Stimulated activated CD8-positive, alpha-beta memory T cell treated with anti-CD3 and anti-CD28 coated beads, Interleukin-4, amount 100 ng/mL, for 1 hour (primary cell): ENCODE measurements at places on chromosomes 3 and 15.

GRCh38 chr15:63597038-63597790, at the start of gene FBXL22:
Gene FBXL22, plus strand, starts transcription at chr15:63597387. Its CDS starts 6 bp downstream, at chr15:63597393.
- DNase-seq, result no peak

DNA sequence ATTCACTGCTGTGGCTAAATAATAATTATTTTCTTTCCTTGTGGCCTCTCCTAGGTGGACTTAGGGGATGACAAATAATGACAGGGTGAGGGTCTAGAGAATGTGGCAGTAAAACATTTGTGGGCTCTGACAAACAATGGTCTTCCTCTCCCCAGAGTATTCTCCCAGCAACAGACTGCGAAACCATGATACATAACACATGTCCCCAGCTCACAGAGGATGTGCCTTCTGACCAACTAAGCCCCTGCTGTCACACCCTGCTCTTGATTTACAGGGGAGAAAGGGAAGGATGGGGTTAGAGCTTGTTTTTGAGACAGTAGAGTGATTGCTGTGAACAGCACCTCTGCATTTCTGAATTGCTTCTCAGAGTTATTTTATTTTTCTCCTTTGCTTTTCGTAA, 116.6 kb upstream of the CTDSPL start:
- DNase-seq, result no peak

GRCh38 chr15:48966595-48967301, 3.0 kb upstream of the SHC4 start:
- no peak for DNase-seq

DNA sequence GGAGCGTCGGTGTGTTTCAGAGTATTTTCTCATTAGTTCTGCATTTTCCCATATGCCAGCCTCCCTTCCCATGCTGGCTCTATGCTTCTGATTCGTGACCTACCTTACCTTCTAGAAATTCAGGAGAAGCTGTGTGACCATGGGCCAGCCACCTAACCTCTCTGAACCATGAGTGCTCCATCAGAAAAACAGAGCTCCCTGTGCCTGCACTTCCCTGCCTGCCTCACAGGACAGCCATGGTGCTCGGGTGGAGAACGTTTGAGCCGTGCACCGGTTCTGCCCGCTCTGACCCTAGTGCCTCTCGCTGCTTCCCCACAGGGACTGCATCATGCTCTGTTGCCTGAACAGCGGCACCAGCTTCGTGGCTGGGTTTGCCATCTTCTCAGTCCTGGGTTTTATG, 74.5 kb upstream of the SLC6A1 start:
- no peak for DNase-seq

GRCh38 chr3:45347315-45348000, 40.9 kb upstream of the LARS2 start:
- DNase-seq, result no peak

GRCh38 chr15:85482894-85483293, 102.5 kb downstream of the AKAP13 start:
- no peak for DNase-seq

DNA sequence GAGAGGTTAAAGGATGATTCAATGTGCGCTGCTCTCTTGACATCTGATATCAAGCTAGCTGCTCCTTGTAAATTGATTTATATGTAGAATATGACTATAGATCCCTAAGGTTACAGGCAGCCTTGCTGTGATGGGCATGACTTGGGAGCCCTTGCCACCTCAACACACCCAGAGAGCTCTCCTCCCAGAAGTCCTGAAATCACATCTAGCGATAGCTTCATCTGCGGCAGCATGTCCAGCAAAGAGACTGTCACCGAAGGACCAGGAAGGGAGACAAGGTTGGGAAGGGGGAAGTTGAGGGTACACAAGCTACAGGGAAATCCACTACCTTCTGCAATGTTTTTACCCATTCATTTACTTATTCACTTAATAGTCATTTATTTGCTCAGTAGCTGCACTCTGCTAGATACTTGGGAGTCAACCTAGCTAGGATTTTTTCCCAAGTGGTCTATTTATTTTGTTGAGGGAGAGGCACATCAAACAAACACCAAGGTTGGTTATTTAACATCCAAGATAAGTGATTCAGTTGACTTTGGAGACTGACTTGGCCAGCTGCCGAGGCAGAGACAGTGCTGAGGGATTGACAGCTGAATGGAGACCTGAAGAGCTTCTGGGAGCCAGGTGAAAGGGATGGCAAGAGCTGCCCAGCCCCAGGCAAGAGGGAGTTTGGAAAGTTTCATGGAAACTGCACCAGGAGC, 205.8 kb upstream of the IL12A start:
- DNase-seq, result no peak

- no peak for DNase-seq
These were observed 52.7 kb upstream of the SCN5A start for GRCh38 chr3:38702231-38702630.
